ENCODE measurements at places on chromosomes 13 and 19.

DNA sequence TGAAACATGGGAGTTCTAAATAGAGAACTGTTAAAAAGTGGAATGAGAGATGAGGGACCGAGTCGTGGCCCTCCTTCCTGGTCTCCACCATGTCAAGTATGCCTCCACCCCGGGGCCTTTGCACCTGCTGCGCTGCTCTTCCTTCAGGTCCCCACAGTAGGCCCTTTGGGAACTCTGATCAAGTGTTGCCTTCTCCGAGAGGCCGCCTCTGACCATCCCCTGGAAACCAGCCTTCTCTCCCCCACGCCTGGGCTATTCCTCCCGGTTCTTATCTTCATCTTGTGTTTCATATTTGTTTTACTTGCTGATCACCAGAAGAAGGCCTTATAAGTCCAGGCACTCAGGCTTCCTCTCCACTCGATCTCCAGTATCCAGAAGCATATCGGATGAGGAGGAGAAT, 40.0 kb downstream of the IRS2 start:
- DNase-seq, result no peak

GRCh38 chr19:16541526-16542044, 652 bp downstream of the CHERP start:
- DNase-seq, result no peak

GRCh38 chr13:36945078-36945477, 25.0 kb upstream of the SMAD9 start:
- no peak for DNase-seq

DNA sequence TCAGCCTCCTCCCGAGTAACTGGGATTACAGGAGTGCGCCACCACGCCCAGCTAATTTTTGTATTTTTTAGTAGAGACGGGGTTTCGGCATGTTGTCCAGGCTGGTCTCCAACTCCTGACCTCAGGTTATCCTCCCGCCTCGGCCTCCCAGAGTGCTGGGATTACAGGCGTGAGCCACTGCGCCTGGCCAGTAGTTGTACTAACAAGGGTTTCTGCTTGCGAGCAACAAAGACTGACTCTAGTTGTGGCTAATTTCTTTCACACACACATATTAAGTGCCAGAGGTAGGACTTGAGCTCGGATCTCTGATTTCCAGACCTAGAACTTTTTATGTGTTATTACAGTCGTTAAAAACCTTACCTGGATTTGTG, 635 bp upstream of the PCCA start:
- no peak for DNase-seq

GRCh38 chr19:14414926-14415690, 4.0 kb downstream of the DDX39A start:
- DNase-seq, result no peak

DNA sequence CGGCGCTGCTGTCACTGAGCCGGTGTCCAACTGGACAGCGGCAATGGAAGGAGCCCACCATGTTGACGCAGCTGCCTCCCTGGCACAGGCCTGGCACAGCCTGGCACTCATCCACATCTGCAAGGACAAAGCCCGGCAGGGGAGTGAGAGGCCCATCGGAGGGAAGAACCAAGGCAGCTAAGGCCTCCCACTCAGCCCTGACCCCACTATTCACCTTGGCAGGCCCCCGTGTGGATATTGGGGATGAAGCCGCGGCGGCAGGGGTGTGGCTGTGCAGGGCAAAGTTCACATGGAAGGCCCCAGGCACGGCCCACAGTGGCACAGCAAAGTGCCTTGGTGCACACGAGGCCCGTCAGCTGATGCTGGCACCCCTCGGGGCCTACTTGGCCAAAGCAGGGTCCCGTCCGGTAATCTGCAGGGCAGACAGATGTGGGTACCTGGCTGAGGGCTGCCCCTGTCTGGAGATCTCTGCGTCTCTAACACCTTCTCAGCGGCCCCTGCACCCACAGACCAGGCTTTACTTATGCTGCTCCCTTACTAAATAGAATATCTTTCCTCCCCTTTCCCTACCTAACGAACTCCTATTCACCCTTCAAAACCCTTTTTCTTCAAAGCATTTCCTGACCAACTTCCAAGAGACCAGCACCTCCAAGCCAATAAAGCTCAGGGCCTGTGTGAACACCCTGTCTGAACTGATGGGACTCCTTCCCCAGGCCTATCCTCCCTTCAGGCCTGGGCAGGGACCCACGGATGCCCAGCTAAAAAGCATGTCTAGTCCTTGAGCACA, 7.5 kb downstream of the FBN3 start:
- DNase-seq, result no peak

- no peak for DNase-seq
These were observed 173.1 kb downstream of the LACC1 start for GRCh38 chr13:44052780-44053184.

DNA sequence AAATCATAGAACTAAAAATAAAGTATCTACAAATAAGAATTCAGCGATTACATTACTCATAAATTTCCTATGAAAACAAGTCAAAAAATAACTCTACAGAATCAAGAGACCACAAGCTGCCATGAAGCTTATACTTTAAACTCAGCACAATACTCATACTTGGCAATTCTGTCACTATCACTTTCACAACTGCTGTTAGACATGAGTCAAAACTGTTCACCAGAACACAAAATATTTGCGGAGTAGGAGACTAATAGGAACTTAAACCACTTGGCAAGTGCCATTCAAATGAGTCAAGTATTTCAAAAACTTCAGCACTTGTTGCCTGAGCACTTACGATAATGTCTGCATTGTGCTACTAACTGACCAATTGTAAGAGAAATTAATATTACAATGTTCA, 387.8 kb upstream of the GPC6 start:
- no peak for DNase-seq

DNA sequence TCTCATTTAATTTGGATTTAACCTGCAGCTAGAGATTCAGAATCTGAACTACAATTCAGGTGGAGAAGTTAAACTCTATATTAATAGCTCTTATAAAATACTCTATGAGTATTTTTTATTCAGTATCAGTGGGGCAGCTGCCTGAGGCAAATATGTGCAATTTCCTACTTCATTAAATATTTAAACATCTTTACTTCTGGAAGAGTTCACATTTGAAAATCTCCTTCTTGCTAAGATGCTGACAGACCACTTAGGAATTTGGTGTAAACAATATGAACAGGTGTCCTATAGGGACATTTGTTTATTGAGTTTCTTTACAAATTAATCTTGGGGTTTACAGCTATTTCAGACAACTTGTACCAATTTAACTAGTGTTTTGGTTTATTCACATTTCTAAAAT, 20.4 kb downstream of the STARD13 start:
- DNase-seq, result no peak

DNA sequence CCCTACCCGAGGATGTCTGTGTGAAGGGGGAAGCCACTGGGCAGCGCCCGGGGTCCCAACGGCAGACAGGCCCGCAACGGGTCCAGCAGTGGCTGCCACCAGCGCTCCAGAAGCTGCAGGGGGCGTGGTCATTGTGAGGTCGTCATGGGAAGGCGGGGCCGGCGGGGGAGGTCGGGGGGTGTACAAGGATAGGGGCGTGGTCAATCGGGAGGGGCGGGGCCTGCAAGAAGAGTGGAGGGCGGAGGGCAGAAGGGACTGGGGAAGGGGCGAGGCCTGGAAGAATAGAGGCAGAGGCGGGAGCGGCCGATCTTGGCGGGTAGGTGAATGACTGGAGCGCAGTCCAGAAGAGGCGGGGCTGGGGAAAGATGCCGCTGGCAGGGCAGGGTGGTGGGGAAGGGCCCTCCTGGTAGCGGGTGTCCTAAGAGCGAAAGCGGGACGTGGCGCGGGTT, 4.4 kb downstream of the FUZ start:
- DNase-seq, result peak; percentile 97

GRCh38 chr19:7849631-7849999, 19.6 kb downstream of the EVI5L start:
- no peak for DNase-seq

DNA sequence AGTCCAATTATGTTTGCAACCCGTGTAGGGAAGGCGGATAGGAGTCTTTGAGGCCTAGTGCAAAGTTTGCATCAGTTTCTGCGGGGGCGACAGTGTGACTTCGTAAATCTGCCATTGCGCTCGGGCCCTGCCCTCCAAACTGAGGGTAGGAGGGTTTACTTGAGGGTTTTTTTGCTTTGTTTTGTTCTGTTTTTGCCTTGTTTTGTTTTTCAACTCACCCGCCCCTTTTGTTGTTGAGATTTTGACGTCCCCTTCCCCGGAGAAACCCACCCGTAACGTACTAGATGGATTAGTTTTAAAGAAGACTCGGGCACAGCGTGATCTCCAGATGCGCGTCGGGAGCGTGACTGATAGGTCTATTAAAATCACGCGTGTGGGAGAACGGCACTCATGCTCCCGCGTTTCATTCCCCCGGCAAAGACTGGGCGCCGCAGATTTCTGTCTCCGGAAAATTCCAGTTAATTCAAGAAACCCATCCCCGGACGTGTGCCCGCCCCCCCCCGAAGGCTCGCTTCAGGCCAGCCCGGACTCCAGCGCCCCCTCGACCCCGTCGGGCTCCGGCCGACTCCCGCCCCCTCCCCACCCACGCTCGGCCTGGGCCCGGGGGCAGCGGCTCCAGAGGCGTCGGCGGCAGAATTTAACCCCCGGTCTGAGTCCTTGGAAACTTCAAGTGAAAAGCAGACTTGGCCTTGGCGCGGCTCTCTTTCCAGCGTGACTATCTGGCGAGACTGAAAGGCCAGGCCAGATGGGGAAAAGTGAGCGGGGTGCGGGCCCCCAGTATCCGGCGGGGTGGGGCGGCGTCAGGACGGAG, 5.0 kb downstream of the SOX1 start:
- no peak for DNase-seq

GRCh38 chr13:66087269-66087710, 1142.8 kb downstream of the PCDH9 start:
- no peak for DNase-seq

- DNase-seq, result no peak
These were observed at the start of gene C19orf67 for GRCh38 chr19:14085309-14085995. Gene C19orf67, minus strand, starts transcription at chr19:14085783. Its CDS starts 156 bp downstream, at chr19:14085627.

DNA sequence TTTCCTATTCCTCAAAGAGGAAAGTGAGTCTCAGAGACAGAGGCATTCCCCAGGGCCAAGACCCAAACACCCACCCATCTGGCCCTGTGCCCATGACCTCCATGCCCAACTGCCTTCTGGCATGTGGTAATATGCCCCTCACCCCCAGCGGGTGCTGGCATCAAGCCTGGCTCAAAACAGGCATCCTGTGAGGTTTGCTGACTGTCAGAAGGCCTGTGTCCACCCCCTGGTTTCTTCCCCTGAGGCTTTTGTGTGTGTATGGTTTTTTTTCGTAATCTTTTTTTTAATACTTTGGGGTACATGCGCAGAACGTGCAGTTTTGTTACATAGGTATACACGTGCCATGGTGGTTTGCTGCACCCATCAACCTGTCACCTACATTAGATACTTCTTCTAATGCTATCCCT, 7.6 kb upstream of the KANK2 start:
- no peak for DNase-seq

DNA sequence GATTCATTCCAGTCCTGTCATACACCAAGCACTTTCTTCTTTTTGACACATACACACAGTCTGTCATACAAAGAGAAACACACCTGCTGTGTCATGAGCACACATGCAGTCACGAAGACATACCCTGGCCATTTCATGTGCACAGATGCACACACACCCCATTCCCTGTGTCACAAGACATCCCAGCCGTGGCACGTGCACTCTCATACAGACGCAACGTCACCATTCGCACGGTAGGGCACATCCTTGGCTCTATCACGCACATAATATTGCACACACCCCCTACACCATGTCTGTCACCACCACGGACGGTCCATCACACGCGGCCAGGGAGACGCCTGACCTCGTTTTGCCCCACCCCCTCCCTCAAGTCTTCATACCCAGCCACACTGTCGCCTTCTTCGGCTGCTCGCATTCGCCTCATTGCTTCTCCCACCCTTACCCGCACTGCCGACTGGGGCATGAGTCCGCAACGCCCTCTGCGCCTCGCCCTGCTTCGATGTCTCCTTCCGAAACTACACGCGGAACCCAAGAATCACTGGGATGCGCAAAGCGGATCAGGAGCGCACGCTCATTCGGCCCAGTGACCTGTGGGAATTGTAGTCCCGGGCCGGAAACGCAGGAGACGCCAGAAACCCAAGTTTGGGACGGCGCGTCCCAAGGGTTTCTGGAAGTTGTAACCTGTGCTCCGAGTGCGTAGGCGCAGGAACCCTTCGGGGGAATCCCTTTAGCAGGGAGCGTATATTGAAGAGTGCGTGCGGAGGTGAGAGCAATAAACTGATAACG, 6.8 kb upstream of the ZNF283 start:
- DNase-seq, result no peak

DNA sequence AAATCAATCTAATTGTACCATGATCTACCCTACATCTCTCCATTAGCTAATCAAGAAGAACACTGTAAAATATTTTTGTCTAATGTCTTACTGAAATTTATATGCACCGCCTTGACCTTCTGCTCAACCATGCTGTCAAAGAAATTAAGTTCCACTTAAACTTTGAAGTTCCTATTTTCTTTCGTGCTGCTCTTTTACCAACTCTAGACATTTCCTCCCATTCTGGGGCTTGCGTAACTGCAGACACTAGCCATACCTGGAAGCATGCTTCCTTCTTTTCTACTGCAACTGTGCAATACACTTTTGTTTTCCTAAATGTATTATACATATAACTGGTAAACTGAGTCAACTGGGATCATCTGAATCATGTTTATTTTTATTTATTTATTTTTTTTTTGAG, 8.5 kb upstream of the UBE2L5 start:
- DNase-seq, result no peak

DNA sequence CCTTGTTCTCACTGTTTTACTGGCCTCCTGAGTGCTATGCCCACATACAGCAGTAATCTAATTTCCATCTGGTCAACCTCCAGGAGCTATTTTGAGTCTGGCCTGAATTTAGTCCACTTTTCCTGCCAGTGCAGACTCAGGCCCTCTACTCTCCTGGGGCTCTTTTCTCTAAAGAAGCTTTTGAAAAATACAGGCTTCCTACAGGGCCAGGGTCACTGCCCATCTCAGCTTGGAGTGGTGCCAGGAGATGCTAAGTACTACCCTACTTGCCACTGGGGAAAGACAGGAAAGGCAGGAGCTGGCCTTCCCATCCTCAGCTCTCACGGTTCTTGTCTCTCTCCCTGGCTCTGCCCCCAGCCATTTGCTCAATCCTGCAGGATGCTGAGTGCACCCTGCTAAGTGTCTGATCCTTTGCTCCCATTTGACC, 101.7 kb upstream of the SERP2 start:
- DNase-seq, result no peak

DNA sequence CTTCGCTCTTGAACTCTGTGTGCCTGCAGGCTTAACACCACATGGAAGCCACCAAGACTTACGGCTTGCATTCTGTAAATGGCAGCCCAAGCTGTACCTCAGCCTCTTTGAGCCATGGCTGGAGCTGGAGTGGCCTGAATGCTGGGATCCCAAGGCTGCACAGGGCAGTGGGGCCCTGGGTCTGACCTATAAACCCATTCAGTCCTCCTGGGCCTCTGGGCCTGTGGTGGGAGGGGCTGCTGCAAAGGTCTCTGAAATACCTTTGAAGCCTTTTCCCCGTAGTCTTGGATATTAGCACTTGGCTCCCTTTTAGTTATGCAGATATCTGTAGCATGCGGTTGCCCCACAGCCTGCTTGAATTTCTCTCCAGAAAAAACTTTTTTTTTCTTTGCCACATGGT, 8.2 kb downstream of the TM9SF2 start:
- DNase-seq, result no peak

All from right lobe of liver (tissue), 6 donors.